ENCODE measurements at places on chromosomes 6 and 20.
A peak's percentile ranks its signal among the peaks of the same experiment; 100 is the strongest.

GRCh38 chr6:90729057-90729456 is 142.2 kb upstream of the MAP3K7 start:
- no peak for DNase-seq

GRCh38 chr20:9510911-9511310 is 3.5 kb upstream of the LAMP5 start:
- no peak for DNase-seq

DNA sequence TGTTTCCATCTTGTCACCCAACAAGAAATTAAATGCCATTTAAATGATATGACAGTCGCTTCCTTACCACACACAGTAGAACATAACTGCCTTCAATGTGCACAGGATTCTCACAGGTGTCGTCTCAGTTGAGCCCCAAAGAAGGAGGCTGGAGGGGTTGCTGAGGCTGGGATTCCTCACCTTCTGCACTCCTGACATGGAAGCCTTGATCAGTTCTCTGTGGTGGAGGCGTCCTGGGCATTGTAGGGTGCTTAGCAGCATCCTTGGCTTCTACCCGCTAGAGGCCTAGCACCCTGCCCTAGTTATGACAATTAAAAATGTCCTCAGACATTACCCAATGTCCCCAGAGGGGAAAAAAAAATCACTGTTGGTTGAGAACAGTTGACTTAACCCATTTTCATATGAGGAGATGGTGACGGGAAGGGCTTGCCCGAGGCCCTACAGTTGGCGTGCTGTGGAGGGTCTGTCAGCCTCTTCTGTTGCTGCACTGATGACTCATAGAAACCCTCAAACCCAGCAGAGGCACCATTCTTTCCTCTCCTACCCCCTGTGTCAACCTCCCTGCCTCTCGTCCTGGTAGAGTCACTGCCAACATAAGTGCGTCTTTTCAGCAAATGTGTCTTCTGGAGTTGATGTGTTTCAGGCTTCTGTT is 19.3 kb upstream of the ZNF831 start:
- peak; percentile 40 for DNase-seq

GRCh38 chr20:23200914-23201313 is 114.8 kb upstream of the CD93 start:
- no peak for DNase-seq

- DNase-seq, result no peak
Measured at GRCh38 chr6:31402324-31403282, 792 bp upstream of the MICA start.

GRCh38 chr6:169839493-169839892 is 88.1 kb downstream of the ERMARD start:
- DNase-seq, result no peak

DNA sequence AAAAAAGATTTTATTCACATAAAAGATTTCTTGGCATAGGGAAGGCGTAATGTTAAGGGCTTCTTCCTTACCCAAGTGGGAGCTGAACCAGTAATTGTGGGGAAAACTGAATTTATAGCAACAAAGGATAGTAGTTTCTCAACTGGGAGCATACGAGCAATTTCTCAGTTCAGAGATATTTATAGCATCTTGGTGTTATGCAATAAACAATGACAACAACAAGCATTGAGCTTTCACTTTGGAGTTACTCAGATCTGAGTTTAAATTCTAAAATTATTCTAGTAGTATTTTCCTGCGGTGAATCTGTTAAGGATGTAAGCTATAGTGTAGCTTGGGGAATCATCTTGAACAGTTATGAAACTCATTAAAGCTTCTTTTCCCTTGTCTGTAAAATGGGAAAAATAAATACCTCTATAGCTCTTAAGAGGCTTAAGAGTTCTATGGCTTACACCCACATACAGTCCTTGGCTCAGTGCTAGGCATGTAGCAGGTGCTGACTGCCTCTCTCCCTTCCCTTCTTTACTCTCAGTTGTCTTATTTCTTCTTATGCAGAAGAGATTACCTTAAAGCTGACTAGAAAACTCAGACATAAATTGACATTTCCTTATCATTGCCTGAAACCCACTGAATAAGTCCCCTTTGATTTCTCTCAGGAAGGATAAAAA is 58.8 kb downstream of the SAMD5 start:
- no peak for DNase-seq

DNA sequence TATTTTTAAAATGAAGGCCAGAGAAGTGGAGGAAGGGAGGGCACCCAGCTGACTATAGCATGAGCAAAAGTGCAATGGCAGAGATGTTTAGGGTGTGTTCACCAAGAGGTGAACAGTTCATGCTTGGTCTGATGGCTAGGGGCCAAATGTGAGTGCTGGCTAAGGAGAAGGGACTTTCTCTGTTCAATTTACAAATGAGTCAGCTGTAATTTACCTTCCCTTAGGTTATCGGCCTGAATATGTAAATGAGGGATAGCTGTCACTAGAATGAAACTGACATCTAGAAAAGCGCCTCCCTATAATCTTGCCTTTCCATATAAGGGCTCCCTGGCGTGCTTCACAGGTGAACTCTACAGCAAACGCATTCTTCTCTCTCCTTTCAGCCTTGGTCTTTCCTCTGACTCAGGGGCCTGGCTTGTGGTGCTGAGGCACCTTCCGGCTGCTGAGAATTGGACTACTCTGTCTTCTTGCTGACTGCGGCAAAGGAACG is 114.7 kb upstream of the BACH2 start:
- no peak for DNase-seq
